ENCODE measurements at places on chromosomes 11 and 22.

GRCh38 chr11:66011785-66012303, at the start of gene CST6:
Gene CST6, plus strand, starts transcription at chr11:66012008. Its CDS starts 37 bp downstream, at chr11:66012045.
- DNase-seq: no peak

GRCh38 chr11:86365546-86365945, 9.1 kb upstream of the CCDC81 start:
- no peak for DNase-seq

DNA sequence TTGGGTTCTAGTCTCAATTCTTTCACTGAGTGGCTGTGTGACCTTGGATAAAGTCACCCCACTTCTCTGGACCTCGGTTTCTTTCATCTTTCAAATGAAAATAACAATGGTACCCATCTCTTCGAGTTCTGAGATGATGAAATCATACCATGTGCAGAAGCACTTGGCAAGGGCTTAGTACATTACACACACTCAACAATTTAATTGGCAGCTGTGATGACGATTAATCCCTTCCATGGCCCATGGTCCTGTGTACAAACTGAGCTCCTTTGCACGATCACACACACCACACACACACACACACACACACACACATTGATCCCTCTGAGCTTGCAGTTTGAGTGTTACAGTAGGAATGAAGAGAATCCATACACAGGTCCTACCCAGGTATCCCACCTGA, 103.4 kb upstream of the ASPHD2 start:
- no peak for DNase-seq

- no peak for DNase-seq
Observed at GRCh38 chr11:94218372-94218771, 86.0 kb upstream of the IZUMO1R start.

DNA sequence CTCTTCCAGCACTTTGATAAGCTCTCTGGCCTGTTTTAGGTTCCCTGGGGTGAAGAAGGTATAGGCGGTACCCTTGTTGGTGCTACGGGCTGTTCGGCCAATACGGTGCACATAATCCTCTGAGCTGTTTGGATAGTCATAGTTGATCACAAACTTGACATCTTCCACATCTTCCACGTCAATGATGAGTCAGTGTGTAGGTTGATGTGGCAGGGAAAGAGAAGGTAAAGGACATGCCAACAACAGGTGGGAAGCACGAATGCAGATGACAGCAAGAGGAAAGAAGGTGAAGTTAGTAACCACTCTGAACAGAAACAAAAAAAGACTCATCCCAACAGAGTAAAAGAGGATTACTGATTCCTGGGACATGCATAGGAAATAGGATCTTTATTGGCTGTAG, 18.2 kb downstream of the DDX17 start:
- no peak for DNase-seq
